ENCODE measurements at places on chromosomes 16 and 17.
A peak's percentile ranks its signal among the peaks of the same experiment; 100 is the strongest.

- no peak for DNase-seq
Measured at GRCh38 chr17:67628580-67629013, 89.1 kb upstream of the NOL11 start.

- no peak for DNase-seq
Measured at GRCh38 chr17:48375356-48375755, 54.7 kb downstream of the SKAP1 start.

DNA sequence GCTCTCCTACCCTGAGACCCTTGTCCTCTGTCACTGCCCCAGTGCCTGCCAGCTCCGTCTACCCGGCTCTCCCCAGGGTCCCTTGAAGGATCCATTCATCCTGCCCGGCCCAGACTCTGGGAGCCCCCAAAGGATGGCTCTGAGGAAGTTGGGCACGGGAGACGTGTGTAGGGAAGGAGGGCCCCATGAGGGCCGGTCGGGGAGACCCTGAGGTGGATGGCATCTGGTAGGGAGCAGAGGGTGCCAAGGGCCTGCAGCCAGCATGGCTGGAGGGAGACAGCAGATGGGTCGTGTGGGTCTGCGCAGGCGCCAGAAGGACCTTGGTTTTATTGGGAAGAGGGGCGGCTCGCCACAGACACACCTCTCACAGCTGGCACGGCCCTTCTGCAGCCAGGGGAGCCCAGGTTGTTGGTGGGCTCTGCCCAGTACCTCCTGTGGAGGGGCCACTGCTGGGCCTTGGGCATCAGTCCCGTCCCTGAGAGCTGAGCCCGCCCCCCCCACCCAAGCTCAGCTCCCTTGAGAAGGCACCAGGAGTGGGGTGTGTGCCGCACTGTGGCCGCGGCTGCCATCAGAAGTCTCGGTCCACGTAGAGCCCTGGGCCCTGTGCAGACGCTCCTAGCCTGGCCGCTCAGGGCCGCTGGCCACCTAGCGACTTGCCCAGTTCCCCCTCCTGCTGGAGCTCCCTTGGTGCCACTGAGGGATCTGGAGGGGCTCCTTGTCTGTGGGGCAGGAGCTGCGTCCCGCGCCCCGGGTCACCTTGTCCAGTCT lies 16.0 kb downstream of the KCTD5 start:
- DNase-seq: no peak

GRCh38 chr16:67975321-67976105 lies 4.8 kb downstream of the DPEP3 start:
- no peak for DNase-seq

DNA sequence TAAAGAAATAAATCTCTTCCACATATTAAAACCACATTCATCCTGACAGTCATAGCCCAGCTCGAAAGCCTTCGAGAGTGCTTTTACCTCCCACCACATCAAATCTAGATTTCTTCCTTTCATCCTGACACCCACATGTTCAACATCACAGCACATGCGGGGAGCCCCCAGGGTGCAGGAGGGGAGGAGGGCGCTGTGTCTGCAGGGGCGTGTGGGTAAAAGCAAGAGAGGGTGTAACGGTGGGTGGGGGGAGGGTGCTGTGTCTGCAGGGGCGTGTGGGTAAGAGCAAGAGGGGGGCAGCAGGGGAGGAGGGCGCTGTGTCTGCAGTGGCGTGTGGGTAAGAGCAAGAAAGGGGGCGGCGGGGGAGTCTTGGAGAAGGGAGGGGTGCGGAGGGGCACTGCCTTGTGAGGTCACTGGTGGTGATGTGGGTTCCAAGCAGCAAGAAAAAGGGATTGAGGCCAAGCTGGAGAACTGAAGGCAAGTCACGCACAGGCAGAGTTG lies 34.7 kb downstream of the ADCY9 start:
- no peak for DNase-seq

DNA sequence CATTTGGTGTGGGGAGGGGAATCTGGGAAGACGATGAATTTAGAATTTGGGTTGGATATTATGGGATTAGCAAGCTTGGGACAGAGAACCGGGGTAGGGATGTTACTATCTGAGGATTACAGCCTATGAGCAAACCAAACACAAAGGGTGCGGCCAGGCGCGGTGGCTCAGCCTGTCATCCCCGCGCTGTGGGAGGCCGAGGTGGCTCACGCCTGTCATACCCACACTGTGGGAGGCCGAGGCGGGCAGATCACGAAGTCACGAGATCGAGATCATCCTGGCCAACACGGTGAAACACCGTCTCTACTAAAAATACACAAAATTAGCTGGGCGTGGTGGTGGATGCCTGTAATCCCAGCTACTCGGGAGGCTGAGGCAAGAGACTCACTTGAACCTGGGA lies 60.9 kb downstream of the VPS53 start:
- no peak for DNase-seq

DNA sequence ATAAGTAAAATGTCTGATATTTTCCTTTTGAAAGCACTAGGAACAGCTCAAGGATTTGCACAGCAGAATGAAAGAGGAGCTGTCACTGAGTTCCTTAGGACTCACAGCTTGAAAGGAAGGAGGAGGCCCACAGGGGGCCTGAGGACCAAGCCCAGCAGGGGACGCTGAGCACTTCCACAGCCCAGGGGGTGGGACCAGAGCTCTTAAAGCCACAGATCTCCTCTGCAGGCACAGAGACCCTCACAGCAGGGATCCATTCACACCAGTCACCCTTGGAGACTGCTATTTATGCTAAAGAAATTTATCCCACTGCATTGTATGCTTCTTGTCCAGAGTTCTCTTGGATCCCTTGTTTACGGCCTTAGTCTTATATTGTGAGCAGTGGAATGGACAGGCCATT lies 253.3 kb downstream of the STX8 start:
- DNase-seq: no peak

GRCh38 chr17:77076124-77076830 lies 64.5 kb upstream of the SEC14L1 start:
- peak; percentile 67 for DNase-seq

DNA sequence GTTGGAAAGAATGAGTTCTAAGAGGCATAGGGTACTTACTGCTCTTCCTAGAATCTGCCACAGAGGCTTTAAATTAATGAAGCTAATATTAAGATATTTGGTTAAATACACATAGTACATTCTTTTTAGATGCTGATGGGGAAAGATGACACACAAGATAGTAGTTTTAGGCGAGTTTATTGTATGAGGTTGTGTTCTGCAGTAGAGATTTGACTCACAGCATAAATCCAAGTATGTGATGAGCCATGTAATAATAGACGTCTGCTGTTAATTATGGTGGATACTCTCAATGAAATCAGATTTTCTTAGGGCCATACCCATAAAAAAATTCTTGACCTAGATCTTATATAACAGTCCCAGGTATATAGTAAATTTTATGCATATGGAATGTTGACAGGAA lies 8.0 kb downstream of the TNRC6C start:
- DNase-seq: no peak

DNA sequence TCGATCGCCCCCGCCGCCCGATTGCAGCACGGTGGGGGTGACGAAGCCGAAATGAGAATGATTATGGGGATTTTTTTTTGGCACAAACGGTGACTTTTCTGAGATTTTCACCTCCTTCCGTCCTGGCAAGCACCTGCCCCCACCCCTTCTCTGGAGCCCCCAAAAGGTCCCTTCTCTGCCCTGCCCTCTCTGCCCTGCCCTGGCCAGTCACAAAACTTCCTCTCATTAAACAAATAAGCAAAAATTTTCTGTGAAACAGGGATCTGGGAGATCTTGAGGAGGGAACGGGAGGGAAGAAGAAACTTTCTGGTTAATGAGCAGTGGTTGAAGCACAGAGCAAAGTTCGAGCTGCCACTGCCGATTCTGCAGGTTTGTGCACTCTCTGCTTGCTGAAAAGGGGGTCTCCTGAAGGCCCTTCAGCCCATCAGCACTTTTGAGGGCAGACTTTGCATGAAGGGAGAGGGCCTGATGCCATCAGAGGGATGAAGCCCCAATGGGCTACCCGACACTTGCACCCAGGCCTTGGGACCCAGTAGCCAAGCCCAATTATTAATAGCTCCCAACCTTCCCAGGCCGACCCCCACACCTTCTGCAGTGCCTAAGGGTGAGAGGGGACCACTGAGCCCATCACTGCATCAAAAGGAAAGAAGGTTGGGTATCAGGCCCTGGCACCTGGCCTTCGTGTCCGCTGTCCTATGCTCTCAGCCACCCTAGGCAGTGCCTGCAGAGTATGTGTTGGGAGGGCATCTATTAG lies 1.0 kb upstream of the HOXB8 start:
- DNase-seq: no peak

All from NCI-H2107 (cell line).